Activated T-cell treated with anti-CD3 and anti-CD28 coated beads for 48 hours (primary cell): ENCODE measurements at places on chromosomes 5 and 9.

DNA sequence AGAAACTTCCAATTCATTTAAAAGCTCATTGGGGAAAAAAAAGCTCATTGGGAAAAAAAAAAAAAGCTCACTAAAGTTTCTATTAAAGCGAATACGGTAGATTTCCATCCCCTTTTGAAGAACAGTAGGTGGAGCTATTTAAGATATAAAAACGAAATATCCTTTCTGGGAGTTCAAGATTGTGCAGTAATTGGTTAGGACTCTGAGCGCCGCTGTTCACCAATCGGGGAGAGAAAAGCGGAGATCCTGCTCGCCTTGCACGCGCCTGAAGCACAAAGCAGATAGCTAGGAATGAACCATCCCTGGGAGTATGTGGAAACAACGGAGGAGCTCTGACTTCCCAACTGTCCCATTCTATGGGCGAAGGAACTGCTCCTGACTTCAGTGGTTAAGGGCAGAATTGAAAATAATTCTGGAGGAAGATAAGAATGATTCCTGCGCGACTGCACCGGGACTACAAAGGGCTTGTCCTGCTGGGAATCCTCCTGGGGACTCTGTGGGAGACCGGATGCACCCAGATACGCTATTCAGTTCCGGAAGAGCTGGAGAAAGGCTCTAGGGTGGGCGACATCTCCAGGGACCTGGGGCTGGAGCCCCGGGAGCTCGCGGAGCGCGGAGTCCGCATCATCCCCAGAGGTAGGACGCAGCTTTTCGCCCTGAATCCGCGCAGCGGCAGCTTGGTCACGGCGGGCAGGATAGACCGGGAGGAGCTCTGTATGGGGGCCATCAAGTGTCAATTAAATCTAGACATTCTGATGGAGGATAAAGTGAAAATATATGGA lies at the start of gene PCDHGA12:
TSS of gene PCDHGA12 (plus strand) at position 176 of the 782 bp plus-strand sequence. CDS start at position 429, 253 bp downstream.
- no peak for DNase-seq

GRCh38 chr9:94855903-94856302 lies 129.4 kb downstream of the AOPEP start:
- DNase-seq: no peak

- DNase-seq: no peak
These were observed 153.2 kb upstream of the FBXL7 start for GRCh38 chr5:15346738-15347137.

DNA sequence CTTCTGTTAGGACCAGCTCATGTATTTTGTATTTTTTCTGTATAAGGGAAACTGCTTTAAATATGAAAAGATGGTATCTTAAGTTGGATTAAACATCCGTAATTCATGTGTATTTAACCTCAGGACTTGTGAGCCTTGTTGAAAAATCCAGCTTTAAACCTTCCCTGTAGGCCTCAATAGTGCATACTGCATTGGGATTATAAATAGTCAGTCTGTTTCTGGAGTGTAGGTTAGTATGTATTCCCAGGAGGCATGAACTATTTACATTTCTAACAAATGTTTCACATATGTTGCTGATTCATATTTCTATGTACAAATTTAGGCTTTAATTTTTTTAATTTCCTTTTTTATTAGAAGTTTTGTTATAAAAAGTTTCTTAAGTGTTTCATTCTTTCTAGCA lies 137.9 kb upstream of the GRHPR start:
- no peak for DNase-seq

DNA sequence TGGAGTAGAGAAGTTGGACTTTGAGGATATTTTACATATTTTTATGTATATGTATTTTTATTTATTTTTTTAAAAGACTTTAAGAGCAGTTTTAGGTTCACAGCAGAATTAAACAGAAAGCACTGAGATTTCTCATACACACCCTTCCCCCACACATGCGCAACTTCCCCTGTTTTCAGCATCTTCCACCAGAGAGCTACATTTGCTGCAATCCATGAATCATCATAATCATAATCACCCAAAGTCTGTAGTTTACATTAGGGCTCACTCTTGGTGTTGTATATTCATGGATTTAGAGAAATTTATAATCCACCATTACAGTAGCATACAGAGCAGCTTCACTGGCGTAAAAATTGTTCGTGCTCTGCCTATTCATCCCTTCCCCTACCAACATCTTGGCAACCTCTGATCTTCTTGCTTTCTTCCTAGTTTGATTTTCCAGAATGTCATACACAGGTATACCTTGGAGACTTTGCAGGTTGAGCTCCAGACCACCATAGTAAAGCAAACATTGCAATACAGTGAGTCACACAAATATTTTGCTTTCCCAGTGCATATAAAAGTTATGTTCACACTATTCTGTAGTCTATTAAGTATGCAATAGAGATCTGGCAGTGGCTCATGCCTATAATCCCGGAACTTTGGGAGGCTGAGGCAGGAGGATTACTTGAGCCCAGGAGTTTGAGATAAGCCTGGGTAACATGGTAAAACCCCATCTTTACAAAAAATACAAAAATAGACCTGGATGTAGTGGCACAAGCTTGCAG lies 9.6 kb upstream of the CCDC171 start:
- no peak for DNase-seq

GRCh38 chr5:6812800-6813731 lies 99.8 kb downstream of the TENT4A start:
- no peak for DNase-seq

DNA sequence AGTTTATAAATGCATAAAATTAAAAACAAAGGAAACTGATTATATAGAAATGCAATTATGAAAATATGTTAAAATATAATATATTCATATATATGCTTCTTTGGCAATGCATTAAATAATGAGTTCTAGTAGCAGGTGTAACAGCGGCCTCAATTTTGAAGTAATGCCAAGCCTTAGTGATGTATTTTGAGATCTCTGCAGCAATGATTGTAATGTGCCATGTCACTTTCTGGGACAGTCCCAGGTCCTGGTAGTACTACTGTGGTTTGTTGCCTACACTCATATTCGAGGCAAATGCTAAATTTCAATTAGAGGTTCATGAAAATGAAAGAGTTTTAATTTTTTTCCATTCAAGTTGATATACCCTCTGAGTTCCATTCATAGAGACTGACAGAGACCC lies 75.8 kb upstream of the ORM1 start:
- DNase-seq: no peak

GRCh38 chr5:67377631-67378030 lies 181.0 kb upstream of the CD180 start:
- no peak for DNase-seq

GRCh38 chr5:172421020-172421419 lies 33.3 kb downstream of the SH3PXD2B start:
- no peak for DNase-seq

DNA sequence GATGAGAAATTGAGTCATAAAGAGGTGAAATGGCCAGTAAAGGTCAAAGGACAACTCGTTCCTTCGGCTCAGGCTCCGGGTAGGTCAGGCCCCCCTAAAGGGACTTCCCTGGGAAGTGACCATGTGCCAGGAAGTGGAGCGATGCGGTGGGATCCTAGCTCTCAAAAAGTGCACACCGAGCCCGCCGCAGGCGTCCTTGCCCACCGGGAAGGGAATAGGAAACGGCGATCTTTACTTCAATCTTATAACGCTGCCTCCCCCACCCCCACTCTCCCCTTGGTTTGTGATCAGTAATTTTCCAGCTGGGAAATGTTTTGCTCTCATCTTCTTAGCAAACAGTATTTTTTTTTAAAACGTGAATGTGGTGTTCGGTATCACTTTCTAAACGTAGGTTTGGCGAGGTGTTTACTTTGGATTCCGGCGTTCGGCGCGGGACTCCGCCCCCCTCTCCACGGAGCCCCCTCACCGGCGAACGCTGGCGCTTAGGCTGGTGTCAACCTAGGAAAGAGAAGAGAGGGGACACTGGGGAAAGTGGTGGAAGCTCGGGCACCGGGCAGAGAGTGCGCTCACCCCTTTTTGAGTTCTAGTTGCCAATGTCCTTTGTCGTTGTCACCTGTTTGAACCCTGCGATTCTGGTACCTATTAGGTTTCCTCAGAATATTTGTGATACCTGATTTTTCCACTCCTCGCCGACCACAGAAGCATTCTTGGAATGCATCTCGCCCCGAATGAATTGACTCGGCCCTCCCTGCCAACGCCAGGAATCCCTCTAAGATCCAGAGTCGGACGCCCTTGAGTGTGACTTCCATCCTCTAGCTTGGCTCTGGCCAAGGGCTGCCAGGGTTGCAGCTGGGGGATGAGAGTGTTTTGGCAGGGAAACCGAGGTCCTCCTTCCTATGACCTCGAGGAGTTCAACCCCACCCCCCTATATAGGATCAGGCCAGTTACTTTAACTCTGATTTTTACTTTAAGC lies 1.8 kb upstream of the KLF4 start:
- no peak for DNase-seq

DNA sequence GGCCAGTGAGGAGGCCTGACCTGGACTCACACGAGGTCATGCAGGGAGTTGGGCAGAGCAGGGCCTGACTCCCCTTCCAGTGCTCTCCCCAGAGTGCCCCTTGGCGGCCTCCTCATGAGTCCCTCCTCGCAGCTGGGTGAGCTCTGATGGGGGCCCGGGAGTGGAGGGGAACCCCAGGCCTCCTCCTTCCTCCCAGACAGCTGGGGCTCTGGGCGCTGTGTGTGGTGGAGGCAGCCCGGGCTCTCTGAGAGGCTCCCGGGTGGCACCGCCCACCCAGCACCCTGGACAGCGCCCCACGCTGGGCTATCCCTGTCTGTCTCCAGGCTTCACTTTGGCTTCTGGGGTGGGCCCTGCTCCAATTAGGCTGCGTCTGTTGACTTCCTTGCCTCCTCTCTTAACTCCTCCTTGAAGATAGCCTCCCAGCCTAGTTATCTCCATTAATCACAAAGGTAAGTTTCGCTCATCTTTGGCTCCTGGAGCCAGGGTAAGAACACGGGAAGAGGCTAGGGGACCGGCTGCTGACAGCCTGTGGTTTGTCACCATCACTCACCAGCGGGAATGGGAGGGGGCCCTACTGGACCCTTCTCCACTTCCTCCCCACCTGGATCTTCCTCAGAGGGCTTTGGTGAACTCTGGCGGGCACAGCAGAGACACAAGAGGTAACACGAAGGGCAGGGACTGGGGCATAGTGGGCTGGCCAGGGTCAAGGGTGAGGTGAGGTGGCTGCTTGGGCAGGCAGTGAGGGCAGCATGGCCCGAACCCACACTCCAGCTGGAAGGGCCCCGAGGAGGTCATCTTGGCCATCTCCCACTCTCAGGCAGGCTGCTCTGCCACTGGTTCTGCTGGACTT lies 13.1 kb downstream of the PSD2 start:
- DNase-seq: peak; percentile 35
